ENCODE measurements at places on chromosomes 5 and 9.

DNA sequence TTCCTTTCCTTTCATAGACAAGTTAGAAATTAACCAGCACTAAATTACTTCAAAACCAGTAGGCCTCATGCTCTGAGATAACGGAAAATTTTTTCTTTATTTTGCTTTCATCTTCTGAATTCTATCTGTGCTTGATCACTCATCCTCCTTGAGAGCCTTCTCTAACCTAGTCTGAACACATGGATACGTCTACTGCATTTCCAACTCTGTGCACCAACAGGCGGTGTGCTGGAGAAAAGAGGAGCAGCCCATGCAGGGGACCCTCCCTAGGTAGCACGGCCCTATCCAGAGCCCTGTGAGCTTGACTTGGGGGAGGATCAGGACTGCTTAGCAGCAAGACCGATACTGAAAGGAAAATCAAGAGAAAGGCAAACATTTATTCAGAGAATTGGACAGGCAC lies 149.8 kb downstream of the AUH start:
- no peak for DNase-seq

GRCh38 chr5:62314213-62314830 lies 8.3 kb downstream of the KIF2A start:
- no peak for DNase-seq

DNA sequence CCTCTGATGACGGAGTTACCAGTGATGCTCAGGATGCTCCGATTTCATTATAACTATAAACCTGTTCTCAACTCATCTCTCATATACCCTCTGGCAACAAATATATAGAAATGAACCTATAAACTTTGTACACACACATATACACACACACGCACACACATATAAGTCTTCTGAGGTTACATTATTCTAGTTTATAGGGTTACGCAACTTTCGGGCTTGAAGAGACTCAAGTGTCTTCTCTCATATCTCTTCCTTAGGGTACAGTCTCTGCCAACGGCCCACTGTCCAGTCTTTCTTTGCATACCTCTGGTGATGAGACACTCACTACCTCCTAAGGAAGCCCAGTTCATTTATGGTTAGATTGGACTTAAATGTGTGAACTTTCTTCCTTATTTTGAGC lies 69.4 kb upstream of the TBC1D2 start:
- DNase-seq = no peak

DNA sequence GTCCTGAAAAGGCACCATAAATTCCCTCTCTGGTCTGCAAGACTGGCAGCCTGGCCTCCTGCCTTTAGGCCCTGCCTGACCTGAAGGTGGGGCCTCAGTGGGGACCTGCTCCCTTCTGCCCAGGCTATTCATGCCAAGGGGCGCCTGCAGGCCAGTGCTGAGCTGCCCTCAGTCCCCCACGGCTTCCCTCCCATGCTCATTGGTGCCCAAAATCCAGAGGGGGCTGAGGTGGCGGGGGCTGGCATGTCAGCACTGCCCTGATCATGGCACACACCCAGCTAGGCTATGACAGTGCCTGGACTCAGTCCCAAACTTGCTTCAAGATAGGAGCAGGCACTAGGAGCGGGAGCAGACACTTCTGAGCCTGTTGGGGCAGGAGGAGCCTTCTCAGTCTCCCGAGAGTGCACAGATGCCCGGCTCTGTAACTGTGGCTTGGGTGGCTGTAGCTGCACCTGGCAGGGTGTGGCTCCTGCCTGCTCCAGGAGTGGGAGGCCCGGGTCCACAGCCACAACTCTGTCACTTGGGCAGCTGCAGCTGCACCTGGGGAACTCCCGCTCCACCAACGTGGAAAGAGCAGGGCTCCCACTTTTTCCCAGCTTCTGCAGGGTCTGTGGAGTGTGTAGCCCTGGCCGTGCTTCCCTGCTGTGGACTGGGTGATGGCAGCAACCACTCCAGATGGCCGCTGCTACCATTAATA lies 49.0 kb downstream of the NDUFAF2 start:
- no peak for DNase-seq
